ENCODE measurements at places on chromosomes 2 and 18.

DNA sequence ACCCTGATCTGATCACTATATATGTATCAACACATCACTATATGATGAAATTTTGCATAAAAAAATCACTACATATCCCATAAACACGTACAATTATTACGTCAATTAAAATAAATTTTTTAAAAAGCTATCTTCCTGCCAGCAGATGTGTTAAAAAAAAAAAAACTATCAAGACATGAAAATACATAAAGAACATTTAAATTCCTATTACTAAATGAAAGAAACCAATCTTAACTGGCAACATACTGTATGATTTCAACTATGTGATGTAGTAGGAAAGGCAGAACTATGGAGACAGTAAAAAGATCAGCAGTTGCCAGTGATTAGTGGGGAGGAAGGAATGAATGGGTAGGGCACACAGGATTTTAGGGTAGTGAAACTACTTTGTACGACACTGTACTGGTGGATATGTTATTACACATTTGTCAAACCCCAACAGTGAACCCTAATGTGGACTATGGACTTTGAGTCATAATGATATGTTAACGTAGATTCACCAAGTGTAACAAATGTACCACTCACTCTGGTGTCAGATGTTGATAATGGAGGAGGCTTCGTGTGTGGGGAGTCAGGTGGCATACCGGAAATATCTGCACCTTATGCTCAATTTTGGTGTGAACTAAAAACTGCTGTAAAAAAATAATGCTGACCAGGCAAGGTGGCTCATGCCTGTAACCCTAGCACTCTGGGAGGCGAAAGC is 27.4 kb downstream of the USP34 start:
- peak; percentile 90 for ATAC-seq

DNA sequence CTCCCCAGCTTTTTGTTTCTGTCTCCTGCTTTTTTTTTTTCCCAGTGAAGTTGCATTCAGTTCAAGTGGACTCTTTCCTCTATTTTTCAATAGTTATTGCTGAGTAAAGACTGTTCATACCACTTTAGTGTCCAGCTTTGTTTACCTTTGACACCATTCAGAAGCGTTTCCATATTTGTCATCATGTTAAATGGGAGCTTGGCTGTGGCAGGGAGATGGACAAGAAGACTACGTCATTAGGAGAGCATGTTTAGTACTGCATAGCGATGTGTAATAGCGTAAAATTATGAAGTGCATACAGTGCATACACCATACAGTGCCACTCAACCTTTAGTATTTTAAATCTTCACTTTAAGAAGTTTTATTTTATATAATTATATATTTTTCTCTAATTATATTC is 655.9 kb downstream of the DCC start:
- no peak for ATAC-seq

DNA sequence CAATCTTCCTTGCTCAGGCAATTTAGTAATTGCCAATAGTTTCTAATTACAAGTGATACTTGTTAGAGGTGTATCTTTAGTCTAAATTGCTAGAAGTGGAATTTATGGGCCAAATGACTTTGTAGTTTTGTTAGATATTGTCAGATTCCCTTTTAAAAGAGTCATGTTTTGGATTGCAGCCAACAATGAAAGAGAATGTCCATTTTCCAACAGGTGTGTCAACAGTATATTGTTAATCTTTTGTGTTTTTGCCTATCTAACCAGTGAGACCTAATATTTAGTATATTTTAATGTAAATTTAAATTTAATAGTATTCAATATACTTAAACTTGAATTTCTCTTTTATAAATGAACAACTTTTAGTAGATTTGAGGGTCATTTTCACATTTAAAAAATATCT is 259.4 kb upstream of the ETAA1 start:
- no peak for ATAC-seq

DNA sequence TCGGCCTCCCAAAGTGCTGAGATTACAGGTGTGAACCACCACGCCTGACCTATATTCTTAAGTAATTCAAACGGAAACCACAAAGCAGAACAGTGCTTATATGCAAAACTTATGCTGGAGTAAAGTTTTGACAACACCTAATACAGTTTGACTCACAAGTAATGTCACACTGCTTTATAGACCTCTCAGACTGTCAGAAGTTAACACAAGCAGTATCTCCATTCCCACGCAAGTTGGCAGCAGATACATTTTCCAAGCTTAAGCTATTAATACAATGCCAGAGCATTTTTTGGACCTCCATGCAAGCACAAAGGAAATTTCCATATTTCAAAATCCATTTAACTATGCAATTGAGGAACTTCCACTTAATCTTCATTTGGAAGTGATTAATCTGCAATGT is 21.0 kb upstream of the SANBR start:
- ATAC-seq: no peak

DNA sequence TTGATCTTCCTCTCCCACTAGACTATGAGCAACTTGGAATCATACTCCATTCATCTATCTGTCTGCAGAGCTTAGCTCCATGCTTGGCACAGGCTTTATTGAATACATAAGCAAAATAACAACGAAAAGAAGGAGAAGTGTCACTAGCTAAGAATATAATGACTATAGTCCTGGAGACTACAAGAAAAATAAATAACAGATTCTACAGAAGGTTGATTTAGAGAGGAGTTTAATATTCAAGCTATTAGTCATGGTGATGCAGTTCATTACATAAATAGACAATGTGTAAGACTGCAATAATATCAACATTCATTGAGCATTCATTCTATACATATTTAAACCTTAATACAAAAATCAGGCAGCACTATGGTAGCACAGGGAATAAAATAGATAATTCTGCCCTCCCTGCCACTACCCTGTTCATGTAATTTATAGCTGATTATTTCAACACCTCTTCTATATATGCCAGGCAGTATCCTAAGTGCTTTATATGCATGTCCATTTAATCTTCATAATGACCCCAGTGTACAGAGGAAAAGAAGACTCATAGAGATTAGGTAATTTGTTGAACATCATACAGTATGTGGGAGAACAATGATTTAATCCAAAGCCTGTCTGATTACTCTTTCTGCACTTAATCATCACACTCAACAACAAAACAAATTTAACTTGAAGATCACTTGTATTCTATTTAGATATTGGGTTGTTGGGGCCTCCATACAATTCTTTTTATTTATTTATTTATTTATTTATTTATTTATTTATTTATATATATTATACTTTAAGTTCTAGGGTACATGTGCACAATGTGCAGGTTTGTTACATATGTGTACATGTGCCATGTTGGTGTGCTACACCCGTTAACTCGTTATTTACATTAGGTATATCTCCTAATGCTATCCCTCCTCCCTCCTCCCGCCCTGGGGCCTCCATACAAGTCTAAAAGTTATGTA is 165.3 kb downstream of the RNF152 start:
- ATAC-seq: no peak

GRCh38 chr2:237455764-237456163 is 31.3 kb upstream of the MLPH start:
- no peak for ATAC-seq

- no peak for ATAC-seq
Observed at GRCh38 chr2:47299555-47299954, 103.4 kb upstream of the MSH2 start.

DNA sequence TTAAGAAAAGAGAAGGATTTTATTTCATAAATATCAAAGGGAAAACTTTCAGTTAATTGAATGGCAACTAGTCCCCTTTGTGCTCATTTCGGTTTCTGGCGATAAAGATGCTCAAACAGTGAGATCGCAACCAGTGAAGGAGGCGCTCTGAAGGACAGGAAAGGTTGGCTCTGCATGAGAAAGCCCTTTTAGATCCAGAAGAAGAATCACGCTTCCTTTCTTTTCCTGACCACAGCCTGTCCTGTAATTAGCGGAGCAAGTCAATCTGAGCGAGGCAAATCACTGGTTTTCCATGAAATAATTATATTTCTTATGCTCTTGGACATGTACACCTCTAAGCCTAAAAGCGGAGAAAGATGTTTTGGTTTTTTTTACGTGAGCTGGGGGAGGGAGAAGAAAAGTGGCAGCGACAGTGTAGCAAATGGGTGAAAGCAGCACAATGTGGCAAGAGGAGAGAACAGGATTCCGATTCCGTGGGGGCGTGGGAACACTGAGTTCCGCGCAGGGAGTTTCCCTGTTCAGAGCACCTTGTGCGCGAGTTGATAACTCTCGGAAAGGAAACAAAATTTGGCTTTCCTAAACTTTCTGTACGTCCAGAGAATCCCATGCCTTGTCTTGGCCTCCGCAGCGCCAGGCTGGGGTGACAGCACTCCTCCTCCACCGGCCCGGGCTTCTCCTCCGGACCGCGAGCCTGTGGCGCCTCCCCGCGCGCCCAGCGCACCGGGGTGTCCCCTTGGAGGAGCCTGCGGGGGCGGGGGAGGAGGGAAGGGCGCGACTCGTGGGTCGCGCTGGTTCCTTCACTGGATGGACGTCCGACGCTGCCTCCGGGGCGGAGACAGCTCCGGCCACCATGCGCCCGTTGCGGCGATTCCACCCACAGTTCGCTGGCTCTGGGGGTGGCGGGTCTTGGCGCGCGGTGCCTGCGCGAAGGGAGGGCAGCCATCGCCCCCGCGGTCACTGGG is 620 bp upstream of the SLC9A2 start:
- no peak for ATAC-seq

- no peak for ATAC-seq
Observed at GRCh38 chr2:224973112-224974016, 68.9 kb downstream of the DOCK10 start.

DNA sequence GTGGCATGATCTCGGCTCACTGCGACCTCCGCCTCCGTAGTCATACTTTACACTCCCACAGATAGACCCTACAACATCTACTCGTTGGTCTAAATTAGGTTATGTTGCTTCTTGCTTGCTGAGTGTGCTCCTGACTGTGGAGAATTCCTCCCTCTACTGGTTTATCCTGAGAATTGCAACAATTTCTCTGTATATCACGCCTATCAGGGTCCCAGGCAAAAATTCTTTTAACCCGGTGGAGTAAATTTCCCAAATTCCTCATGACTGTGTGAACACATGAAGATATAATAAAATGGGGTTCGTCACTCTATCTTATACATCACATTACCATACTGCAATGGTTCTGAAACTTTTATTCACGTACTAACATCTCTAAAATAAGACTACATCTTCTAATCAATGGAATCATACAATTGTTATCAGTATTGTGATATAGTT is 156.7 kb downstream of the EVA1A start:
- no peak for ATAC-seq

DNA sequence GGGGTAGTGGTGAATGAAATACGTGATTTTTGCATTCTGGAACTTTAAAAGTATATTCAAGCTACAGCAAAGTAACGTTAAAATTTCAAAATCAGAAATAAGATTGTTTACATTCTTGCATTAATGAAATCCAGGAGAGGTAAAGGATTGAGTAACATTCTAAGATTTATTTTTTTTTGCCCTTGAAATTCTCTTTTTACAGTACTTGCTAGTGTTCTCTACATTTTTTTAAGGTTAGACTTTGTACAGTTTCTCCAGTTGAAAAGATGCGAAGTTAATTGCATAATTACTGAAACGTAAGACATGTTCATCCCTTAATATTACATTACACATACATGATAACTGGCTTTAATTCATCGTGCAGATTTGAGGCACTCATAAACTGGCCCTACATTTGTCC is 74.5 kb downstream of the ACTR3 start:
- ATAC-seq: no peak

GRCh38 chr2:159249990-159250715 is 36.4 kb downstream of the WDSUB1 start:
- ATAC-seq: no peak

- no peak for ATAC-seq
Observed at GRCh38 chr2:180955101-180955500, 25.3 kb upstream of the UBE2E3 start.

DNA sequence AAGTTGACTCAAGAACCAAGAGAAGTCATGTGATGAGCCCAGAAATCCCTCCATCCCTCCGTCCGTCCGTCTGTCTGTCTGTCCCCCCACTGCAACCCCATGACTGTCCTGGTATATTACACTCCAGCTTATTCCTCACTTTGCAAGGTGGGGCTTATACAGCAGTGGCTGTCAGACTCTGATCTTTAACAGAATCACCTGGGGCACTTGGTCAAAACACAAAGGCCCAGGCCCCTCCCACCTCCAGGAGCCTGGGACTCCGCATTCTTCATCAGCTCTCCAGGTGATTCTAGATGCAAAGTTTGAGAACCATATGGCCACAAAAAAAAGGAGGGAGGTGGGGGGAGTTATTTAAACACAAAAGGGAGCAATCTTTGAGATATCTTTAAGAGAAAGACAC is 61.4 kb downstream of the MYO5B start:
- ATAC-seq: no peak

- peak; percentile 41 for ATAC-seq
Observed at GRCh38 chr2:96924775-96925747, 55.2 kb upstream of the SEMA4C start.

DNA sequence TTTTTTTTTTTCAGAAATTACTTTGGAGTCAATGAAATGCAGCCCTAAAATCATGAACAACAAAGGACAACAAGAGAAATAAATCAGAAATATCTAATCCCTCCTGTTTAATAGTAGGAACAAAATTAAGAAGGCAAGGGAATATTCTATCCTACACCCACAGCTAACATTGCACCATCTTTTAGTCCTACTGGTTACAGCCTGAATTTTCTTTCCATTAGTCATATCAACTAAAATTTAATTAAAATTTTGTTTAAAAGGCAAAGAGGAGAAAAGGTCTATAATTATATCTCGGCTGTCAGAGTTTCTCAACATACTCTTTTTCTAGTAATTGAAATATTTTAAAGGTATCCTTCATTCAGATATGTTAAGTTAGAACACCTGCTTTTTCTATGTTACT is 61.9 kb downstream of the DTNA start:
- ATAC-seq: no peak

DNA sequence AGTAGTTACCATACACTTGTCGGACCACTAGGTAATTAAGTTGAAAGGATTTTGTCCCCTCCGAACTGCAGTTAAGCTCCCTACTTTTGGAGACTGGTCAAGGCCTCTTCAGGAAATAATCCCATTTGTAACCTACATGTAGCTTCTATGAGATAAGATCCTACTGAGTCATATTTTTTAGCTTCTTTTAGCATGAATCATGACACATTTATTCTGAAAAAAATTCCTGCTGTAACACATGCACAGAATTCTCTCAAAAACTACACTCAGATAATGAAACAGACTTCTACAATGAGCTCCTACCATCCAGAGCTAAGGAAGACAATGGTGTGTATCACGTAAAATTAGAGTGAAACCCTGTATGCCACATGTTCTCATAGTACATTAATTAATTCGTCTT is 100.7 kb upstream of the CCDC195 start:
- no peak for ATAC-seq

- no peak for ATAC-seq
Observed at GRCh38 chr2:204533629-204534370, 11.5 kb upstream of the PARD3B start.
